ENCODE measurements at places on chromosomes 7 and 10. TPM values are rescaled to one million over a fixed set of nuclear protein-coding genes. Genes with fewer than 3 reads are reported as not detected.

DNA sequence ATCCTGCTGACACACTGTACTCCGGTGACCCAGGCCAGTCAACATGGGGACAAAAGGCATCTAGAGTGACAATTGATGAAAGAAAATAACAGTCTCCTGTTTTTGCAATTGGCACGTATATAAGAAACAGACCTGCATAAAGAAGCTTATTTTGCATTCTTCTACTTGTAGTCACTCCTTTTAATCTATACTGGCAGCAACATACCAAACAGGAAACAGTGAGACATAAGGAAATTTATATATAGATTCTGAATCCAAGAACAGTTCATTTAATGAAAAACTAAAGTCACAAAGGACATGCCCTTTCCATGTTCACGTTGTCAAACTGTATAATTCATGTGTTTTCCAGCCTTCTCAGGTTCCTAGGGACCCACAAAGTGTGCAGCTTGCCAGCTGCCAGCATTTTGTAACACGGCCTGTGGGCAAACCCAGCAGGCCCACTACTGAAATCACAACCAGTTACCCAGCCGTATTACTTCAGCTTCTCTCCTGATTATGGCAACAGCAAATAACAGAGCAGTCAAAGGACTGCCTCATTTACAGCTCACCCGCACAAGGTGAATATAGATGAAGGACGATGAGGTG lies 72.3 kb downstream of the AMPH start:
- no peak for DNase-seq

DNA sequence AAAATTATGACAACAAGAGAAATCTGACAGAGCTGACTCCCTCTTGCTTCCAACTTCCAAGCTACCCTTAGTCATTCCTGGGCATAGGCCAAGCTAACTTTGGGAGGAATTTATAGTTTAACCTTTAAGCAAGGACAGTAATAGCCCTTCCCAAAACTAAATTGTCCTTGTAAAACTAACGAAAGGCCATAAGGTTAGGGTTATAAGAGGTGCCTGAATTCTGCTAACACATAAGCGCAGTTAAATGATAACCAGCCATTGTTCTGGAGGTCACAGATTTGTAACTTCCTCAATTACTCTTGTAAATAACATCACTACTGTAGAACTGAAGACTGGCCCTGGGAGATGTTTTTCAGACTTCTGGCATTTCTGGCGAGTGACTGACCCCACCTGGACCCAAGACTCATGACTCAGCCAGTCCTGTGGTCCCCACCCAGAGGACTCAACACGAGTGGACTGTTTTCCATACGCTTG lies 481.2 kb downstream of the KCNMA1 start:
- DNase-seq: no peak

DNA sequence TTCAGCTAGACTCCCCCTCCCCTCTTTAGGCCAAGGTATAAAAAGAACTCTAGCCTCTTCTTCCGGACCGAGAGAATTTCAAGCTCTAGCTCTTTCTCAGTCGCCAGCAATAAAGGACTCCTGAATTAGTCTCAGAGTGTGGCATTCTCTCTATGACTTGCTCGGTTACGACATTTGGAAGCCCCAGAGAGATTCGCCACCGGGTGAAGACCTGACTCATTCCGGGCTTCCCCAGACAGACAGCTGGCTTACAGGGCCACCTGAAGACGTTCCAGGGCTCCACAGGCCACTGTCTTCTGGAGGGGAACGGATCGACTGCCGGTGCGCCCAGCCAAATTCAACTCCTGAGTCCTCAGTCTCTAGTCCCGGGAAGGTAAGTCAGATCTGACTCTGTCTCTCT lies at the start of gene AKR1B15:
TSS of gene AKR1B15 (plus strand) at position 234 of the 400 bp plus-strand sequence. CDS start 15,510 bp downstream, outside the sequence.
- DNase-seq: no peak

DNA sequence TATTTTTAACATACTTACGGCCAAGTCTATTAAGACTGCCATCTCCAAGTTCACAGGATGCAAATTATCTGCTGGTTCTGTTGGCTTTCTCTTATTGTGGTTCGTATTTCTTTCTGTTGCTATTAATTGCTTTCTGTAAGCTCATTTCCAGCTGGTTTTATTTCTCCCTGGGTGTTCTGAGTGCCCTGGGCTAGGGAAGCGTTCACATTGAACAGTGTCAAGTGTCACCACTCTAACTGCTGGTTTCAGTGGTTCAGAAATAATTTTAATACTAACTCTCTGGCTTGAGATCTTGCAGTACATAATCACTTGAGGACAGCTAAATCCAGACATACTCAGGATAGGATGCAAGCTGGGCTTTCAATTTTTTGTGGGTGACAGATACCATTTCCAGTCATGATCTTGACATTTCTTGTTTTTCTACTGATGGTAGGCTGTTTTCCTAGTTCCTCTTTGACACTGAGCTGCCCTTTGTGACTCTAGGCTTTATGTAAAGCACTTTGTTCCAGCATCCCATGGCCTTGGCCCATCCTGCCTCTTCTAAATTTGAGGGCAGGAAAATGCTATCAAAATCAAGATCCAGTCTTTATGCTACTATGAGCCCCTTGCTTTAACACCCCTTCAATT lies 117.6 kb downstream of the SNX13 start:
- no peak for DNase-seq

DNA sequence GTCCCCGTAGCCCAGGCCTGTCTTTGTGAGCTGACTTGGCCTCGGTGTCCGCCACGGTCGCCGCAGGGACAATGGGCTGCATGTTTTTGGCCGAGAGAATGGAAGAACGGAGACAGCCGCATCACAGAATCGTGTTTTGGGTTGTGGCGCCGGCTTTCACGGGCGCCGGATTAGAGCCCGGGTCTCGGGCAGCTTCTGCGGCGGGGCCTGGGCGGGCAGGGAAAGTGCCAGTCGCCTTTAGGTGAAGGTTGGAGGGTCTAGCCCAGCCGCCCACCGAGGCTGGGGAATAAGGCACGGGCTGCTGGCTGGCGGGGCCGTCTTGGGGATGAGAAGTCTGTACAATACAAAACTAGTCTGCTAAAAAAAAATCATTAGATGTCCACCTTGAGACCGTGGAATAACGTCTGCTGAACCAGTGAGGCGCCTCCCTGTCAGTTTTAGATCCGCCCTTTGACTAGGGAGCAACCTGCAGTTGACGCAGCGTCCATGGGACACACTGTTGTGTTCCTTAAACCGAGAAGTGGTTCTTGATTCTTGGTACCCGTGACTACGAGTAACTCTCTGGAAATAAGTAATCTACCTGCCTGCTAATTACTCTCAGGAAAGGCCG lies 577 bp downstream of the DNAJB9 start:
- peak; percentile 42 for DNase-seq

DNA sequence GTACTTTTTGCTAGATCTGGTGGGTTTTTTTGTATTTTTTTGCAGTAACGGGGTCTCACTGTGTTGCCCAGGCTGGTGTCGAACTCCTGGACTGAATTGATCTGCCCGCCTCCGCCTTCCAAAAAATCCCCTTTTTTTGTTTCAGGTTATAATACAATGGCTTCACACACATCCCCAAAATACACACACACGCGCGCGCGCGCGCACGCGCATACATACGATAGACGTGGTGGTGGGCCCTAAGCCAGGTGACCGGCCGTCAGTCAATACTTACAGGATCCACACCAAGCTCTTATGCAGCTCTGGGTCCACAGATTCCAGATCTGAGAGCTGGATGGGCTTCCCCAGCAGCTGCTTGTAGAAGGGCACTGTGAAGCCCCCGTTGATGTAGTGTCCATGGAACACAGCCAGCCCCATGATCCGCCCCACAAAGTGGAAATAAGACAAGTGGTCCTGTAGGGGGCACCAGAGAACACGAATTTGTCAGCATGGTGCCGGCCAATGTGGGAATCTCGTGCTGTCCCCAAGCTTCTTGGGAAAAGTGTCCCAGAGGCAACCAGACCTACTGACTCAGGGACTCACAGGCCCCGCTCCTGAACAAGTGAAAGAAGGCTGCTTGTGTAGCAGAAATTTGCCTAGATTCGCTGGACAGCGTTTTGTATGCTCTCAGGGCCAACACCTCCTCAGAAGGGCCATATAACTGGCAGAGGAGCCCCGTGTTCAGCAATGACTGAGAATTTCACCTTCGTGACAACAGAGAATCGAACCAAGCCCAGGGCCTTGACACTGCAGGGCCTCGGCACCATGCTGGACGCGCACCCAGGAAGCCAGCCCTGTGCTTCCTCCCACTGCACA lies 103.6 kb downstream of the SMURF1 start:
- DNase-seq: peak; percentile 87

DNA sequence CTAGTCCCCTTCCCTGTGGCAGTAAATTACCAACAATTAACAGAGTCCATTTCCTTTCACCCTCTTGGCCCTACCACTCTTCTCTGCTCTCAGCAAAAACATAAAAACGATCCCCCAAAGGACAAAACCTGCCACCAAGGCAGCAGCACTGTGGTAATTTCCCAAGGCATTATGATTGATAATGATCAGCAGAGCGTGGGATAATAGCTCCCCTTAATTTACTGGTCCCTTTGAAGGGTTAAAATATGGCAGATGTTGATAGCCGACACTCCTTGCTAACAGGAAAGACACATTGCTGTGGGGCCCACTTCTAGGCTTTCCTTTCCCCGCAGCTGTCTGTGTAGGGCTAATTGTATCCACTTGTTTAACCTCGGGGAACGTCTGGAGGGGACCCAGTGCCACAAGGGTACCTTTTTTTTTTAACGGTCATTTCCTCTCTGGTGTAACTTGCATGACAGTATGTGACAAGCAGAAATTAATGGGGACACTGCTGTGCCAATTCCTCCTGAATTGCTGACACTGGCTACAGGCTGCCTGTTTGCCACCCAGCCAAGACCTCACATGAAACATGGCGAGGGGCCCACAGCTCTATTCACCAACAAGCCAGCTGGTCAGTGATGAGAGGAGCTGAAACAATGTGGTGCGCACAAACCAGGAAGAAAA lies 81.3 kb downstream of the CDK6 start:
- no peak for DNase-seq

- no peak for DNase-seq
Measured at GRCh38 chr10:91287276-91287675, 66.8 kb downstream of the PCGF5 start.

- no peak for DNase-seq
Measured at GRCh38 chr10:73226663-73227062, 20.4 kb downstream of the DNAJC9 start.

DNA sequence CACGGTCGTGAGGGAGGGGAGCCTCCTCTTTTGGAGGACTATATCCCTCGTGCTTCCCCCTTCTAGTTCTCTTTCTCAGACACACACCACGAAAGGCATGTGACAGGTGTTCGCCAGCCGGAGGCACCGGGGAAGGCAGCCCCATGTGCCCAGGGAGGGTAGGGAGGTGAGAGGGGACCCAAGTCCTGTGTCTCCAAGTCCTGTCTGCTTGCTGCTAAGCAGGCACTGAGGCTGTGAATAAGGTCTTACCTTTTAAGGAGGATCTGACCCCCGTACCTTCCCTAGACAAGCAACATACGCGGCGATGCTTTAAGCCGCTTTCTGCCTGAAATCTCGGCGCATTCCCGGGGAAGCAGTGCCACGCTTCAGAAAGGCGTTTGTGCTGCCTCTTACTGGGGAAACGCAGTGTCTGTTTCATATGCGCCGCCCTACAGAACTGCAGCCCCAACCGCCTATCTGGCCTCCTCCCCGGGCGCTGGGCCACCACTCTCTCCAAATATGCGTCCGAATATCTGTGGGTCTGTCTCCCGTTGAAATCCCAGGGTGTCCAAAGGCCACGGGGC lies 770 bp downstream of the PLXNA4 start:
- DNase-seq: peak; percentile 90

DNA sequence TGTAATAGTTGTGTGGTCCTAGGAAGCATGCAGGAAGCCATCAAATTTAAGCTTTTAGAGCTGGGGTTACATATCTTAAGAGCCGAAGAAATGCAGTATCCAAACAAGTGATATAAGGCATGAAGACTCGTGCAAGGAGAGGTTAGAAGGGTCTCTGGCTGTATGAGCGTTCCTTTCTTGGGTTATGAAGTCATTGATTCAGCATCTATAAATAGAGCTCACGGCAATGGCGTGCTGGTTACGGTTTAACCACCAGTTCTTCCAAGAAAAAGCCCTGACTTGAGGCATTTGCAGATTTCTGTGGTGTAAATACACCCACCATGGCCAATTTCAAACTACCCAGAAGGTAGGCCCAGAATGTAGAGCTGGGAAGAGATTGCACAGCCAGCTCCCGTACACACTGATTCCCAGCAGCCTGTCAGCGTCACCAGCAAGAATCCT lies 72.0 kb upstream of the KAT6B start:
- DNase-seq: no peak

DDX56 gene
- total RNA-seq: 23.4 TPM

GJD4 gene
- total RNA-seq: not detected

OR9A2 gene
- not detected for total RNA-seq

SPDYE2 gene
- not detected for total RNA-seq

KEL gene
- total RNA-seq: 0.25 TPM
